ENCODE measurements at places on chromosomes 1 and 21.

DNA sequence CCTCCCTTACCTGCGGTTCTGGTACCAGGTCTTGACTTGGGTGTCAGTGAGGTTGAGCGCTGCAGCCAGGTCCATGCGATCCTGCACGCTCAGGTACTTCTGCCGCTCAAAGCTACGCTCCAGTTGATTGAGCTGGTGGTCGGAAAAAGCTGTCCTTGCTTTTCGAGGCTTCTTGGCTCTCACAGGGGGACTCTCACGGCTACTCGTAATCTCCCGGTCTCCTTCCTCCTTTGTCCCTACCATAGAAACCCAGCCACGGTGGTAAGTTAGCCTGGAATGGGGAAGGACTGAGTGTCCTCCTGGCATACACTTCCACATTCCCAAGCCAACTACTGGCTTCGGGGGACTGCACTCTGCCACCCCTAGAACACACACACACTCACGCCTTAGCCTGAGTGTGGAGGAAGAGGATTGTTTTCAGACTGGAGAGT lies 2.6 kb downstream of the BARHL2 start:
- ATAC-seq = no peak

DNA sequence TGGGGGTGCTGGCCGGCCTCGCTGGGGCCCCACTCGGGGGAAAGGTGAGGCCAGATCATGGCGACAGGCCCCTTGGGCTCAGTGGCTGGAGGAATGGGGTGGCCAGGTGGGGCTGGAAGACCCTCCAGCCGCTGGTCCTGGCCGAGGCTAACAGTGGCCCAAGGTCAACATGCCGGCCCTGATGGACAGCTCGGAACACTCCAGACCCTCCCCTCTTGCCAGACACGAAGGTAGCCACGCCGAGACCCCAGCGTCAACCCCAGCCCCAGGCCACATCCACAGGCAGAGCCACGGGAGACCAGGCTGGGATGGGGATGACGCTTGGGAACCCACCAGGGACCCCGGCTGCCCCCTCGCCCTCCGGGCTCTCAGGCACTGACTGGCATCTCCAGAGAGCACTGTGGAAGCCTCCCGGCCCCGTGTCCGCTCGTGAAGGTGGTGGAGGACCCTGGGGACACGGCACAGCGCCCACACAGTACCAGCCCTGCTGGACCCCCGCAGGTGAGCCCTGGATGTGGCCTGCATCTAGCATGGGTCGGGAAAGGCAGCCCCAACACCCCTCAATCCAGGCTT lies 905 bp upstream of the C1QTNF12 start:
- ATAC-seq = peak; percentile 8

GRCh38 chr1:53659436-53659835 lies 79.5 kb downstream of the GLIS1 start:
- no peak for ATAC-seq

- ATAC-seq = peak; percentile 85
These were observed 64.3 kb downstream of the PRKAA2 start for GRCh38 chr1:56709269-56709880.

GRCh38 chr1:6859415-6860343 lies 74.4 kb downstream of the CAMTA1 start:
- peak; percentile 91 for ATAC-seq

DNA sequence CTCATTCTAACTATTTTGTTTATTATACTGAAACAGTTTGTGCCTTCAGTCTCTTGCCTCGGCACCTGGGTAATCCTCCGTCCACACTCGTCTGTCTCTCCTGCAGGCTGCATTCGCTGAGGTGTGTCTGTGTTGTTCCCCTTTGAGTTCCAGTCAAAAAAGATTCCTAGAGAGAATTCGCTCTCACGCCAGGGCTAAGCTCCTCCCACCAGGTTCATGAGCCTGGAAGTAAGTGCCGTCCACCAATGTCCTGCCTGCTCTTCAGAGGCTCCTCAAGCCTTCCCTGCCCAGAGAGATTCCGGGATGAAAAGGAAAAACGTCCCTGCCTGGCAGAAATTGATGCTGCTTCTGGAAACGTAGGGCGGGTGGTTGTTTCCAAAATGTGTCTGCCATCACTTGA lies 12.9 kb downstream of the KIAA2013 start:
- ATAC-seq = no peak

DNA sequence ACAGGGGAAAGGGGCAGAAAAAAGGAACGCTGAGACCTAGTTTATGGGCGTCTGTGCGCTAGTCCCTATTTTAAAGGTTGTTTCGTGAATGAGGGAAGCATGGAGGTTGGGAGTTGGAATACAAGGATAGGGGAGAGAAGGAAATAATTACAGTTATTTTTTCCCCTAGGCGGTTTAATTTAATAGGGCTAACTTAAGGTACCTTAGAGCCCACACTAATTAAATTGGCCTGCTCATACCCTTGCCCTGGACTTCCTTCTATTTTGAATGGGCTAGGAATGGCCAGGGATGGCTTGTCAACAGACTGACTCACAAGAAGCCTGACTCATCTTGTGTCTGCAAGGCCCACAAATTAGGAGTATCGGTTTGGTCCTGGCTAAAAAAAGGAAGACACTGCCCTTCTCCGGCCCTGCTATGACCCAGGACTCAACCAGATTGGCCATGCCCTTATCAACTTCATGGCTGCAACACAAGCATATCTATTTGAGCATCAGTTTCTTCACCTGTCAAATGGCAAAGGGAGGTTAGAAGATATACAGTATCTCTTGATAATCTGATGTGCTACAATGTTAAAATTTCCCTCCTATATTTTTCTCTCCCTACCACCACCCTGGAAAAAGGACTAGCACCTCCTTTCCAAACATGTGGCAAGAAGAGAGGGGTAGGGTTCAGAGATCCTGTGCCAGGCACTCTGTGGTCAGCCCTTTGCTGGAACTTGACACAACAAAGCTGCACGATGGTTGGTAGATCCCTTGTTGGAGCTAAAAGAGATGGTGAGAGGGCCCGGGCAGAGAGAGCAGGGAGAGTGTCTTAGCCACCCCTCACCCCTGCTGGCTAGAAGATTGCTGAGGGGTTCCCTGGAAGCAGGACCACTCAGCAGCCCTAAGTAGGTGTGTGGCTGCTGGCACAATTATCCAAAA lies 2.2 kb upstream of the SSBP3 start:
- peak; percentile 60 for ATAC-seq

GRCh38 chr1:179369751-179370341 lies 4.1 kb downstream of the AXDND1 start:
- peak; percentile 68 for ATAC-seq

DNA sequence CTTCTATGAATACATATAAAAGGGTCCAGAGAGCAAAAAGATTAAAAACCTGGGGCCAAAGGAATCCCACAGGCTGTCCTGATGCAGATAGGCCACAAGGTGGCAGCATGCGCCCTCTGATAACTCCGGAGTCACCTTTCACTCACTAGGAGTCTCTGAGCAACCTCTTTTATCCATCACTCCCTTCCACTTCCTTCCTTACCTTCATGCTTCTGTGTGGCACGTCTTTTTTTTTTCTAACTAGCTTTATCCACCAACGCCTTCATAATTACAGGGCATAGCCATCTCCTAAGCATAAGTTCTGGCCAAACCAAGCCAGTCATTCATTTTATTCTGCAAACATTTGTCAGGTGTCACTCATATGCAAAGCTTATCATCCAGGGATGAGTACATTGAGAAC lies 3.9 kb upstream of the PGLYRP4 start:
- peak; percentile 86 for ATAC-seq

DNA sequence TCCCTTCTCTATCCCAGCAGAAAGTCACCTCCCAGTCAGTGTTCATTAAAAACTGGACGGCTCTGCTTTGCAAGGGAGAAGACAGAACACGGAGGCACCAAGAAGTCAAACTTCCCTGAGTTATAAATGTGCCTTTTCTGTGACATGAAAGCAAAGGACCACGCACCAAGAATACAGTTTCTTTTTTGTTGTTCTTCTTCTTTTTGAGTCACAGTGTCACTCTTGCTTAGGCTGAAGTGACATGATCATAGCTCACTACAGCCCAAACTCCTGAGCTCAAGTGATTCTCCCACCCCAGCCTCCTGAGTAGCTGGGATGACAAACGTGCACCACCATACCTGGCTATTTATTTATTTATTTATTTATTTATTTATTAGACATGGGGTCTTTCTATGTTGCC lies 22.7 kb downstream of the GLUL start:
- no peak for ATAC-seq

DNA sequence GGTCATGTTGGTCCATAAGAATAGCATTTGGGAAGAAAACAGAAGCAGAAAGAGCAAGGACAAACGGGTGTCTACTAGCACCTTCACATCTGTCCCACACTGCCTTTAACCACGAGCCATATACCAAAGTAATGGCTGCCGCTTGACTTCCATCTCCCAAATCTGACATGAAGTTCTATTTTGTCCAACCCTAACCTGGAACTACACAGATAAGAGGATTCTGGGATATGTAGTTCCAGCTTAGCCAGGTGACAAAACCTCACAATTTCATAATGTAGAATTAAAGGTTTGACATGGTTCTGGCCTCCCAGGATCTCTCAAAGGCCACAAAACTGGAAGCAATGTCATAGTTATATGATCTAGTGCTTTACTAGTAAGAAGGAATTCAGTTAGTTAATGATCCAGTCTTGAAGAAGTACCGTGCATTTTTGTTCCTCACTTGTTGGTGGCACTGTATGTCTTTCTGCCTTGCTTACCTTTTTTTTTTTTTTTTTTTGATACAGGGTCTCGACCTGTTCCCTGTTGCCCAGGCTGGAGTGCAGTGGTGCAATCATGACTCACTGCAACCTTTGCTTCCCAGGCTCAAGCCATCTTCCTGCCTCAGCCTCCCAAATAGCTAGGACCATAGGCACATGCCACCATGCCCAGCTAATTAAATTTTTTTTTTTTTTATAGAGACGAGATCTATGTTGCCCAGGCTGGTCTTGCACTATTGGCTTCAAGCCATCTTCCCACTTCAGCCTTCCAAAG lies 17.5 kb downstream of the PTGFRN start:
- ATAC-seq = no peak

- no peak for ATAC-seq
These were observed 437.2 kb upstream of the PRMT6 start for GRCh38 chr1:106619080-106619826.

DNA sequence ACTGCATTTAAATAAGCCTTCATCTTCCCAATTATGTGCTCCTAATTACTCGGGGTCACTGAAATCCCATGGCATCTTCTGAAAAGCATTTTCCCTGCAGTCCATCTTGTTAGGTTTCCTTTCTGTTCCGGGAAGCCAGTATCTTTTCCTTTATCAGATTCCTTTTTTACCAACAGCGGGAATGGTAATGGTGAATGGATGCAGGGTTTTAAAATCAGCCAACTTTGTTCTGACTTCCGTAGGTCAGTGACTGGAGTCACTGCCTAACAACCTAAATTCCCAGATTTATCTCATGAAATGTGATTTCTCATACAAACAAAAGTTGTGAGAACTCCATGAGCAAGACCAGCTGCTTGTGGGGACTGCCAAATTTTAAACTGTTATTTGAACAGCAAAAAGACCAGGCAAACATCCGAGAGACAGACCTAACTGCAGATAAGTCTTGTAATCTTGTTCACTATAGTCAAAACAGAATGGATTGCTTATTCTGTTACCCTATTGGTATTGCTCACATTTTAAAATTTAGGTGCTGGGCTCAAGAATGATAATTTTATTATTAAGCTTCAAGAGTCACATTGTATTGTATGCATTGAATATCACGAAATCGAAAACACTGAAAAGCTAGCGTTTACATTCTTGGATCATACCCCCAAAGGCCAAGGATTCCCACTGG lies 1.2 kb upstream of the RWDD3 start:
- ATAC-seq = no peak

DNA sequence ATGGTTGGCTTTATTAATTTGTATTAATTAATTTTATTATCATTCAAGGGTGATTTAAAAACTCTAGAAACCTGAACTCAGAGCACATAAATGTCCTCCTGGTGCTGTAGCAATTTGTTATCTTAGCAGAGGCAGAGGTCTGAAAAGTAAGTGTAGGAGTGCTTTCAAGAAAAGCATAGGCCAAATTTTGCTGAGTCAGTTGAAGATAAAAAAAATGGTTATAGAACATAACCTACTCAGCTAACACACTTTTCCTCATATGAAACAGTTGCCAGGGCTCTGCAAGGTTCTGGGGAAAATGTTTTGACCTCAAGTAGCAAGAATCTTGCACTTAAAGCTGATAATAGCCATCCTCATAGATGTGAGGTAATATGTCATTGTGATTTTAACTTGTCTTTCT lies 53.5 kb upstream of the CHODL start:
- ATAC-seq = no peak

- no peak for ATAC-seq
These were observed 15.4 kb downstream of the BTG2 start for GRCh38 chr1:203320591-203321272.

- peak; percentile 93 for ATAC-seq
These were observed 20.8 kb upstream of the GBP1 start for GRCh38 chr1:89085781-89086180.

- ATAC-seq = no peak
These were observed 8.1 kb downstream of the ODF2L start for GRCh38 chr1:86387916-86388627.

DNA sequence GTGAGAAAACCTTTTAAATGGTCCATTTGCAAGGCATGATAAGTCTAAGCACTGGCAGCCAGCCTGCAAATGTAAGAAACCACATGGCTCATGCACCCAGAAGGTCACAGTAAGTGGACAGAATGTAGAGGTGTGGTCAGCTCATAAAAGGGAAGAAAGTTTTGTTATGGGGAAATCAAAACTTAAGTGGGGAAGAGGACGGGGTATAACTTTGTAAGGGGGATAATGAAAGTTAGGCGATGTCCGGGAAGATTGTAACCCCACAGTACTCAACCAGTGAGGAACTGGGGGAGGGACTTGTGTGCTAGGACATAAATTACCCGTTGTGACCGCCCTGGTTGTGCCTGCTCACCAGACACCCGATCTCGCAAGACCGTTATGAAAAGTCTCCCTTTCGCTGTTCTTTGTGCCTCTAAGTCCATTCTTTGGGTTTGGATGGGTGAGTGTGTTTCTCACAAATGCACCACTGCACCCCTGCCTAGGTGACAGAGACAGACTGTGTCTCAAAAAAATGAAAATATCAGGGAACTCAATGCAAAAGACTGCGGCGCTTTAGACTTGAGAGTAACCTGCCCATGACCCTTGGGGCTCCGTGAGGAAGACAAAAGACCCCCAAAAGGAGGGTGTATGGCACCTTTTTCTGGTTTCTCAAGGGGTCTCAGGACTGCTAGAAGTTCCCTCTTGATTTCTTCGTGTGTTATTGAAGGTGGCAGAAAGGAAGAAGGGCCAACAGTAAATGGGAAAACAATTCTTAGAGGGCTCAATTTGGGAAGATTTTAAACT lies 28.6 kb upstream of the ZNF496 start:
- no peak for ATAC-seq

DNA sequence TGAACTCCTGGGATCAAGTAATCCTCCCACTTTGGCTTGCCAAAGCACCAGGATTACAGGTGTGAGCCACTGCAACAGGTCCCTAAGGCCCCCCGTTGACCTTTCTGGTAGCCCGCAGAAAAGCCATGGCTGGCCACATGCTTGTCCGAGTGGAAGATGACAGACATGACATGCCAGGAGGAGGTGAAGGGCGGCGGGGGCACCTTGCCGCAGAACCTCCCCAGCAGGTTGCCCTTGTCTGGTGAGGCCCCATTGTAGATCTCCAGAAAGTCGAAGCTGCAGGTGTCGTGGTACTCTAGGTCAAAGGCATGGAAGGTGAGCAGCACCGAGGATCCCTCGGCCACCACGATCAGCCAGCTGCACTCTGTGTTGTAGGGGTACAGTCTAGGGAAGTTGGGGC lies 8.4 kb downstream of the CDCP2 start:
- no peak for ATAC-seq

GRCh38 chr1:92820551-92820950 lies 11.3 kb upstream of the RPL5 start:
- no peak for ATAC-seq

Measured in SK-N-SH treated with all-trans-retinoic acid at 6 μM for 48 hours (cell line).